Left forelimb (tissue), 1 donor: ENCODE measurements at places on chromosomes 5 and 9.
A peak's percentile ranks its signal among the peaks of the same experiment; 100 is the strongest.

DNA sequence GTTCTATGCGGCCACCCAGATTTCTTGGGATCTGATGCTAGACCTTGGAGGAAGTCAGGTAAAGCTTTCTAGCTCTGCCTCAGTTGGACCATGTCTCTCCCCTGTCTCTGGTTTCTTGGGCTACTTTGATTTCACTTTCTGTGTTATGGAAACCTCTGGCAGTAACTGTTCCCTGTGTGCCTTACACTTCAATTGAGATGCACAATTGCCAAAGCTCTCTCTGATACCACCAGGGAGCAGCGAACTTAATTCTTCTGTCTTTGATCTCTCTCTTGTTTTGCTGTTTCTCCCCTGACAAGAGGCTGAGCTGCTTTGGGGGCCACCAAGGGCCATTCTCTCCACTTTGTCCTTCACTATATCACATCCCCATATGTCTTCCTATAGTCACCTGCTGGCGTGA, 61.4 kb downstream of the PGM5 start:
- DNase-seq = no peak

DNA sequence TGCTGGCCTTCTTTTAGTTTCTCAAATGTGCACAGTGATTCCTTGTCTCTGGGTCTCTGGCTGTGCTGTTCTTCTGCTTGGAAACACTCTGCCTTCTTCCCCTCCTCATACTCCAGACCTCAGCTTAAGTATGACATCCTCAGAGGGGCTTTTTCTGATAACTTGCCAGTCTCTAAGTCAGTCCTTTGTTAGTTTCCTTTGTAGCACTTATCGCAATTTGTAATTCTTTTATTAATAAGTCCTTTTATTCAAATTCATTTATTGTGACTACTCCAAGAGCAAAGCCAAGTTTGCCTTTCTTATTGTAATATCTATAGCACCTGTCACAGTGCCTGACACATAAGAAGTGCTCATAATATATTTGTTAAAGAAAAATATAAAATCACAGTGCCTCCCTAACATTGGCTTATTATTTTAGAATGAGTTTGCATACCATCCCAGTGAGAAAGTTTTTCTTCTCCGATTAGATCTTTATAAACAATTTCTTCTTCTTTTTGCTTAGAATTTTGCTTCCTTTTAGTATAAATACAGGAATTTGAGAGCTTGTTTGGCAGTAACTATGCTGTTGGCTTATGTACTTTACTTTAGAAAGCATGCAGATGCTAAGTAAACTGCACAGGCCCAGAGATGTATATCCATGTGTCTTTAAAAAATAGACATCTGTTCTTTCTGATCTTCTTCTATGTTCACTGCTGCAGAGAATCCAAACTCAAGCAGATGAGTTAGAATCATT, 198.0 kb downstream of the GAS1 start:
- no peak for DNase-seq

GRCh38 chr5:98934546-98934945, 5.7 kb upstream of the CHD1 start:
- DNase-seq = no peak

GRCh38 chr9:79588488-79589223, 16.9 kb downstream of the TLE4 start:
- DNase-seq = no peak

GRCh38 chr5:174675916-174676315, 48.5 kb upstream of the MSX2 start:
- no peak for DNase-seq

GRCh38 chr5:114249823-114250222, 112.0 kb upstream of the KCNN2 start:
- no peak for DNase-seq

- no peak for DNase-seq
Measured at GRCh38 chr9:129414377-129414992, 206.4 kb downstream of the C9orf50 start.

- DNase-seq = no peak
Measured at GRCh38 chr5:90982576-90982975, 400.5 kb downstream of the ARRDC3 start.

DNA sequence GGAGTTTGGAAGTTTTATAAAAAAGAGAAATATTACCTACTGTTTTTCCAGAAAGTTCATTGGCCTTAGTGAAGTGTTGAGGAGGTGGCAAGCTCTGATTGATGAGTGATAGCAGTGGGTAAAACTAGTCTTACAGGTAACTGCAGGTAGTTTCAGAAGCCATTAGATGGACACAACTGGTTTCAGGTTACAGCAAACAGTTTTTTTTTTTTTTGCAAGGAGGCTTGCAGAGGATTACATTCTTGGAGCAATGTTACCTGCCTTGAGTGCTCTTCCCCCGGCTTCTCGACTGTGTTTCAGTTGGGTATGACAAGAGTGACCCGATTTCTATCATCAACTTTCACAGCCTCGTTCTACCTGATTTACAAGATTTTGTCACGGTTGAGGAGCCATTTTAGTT, 333.4 kb downstream of the YTHDC2 start:
- no peak for DNase-seq

DNA sequence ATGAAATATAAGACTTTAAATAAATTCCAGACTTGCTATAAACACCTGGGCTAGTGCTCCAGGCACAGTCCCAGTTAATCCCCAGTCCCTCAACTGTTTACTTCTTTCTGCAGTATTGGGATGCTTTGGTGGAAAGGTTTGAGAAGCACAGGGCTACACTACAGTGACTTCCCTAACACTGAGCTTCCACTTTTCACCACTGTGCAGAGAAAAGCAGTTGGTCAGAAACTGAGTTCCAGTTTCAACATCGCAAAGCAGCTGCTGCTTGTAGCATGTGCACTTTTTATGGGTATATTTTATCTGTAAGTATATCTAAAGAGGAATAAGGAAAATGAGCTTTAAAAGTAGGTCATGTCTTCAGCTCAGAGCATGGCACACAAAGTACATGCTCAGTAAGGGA, 339.7 kb downstream of the NTRK2 start:
- no peak for DNase-seq

GRCh38 chr9:135136481-135136880, 49.0 kb downstream of the OLFM1 start:
- DNase-seq = no peak

GRCh38 chr9:90099262-90099963, 494.6 kb downstream of the GADD45G start:
- DNase-seq = no peak

GRCh38 chr9:137146527-137146918, 7.6 kb downstream of the GRIN1 start:
- DNase-seq = no peak

- no peak for DNase-seq
Measured at GRCh38 chr9:73038089-73038509, 85.2 kb upstream of the ALDH1A1 start.

- no peak for DNase-seq
Measured at GRCh38 chr9:72038408-72038807, 22.0 kb downstream of the C9orf57 start.

- peak; percentile 40 for DNase-seq
Measured at GRCh38 chr5:135594416-135594960, 15.7 kb upstream of the CXCL14 start.

DNA sequence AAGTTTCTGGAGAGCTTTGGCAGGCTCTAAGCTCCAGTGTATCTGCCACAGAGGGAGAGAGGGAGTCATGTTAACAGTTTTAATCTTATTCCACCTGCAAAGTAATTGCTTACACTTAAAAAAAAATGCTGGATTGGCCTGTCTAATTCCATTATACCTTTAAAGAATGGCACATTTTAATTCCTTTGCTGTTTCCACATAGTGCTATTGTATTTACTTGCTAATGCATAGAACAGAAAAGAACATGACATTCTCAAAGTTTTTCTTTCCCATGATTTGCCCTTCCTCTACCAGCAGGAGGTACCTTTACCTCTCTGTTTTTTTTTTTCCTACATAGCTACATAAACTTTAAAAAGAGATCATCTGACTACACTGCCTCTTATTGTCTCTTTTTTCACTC, 318.0 kb downstream of the GLIS3 start:
- no peak for DNase-seq

DNA sequence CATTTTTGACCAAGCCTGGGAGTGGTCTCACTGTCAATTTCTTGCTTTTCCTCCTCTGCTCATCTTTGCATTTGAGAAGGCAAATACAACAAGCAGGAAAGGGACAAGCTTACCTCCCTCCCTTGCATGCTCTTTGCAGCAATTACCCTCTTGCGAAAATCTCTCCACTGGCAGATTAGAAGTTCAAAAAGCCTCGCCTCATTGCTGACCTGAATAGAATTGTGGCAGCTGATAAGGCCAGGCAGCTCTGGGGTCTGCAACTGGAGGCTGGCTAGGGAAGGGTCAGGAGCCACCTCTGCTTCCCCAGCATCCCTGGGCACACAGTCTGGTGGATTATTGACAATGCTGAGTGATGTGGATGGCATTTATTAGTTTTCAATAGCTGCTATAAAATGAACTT, 362.3 kb upstream of the KIF2A start:
- DNase-seq = no peak

GRCh38 chr9:77779010-77779409, 130.9 kb upstream of the GNA14 start:
- DNase-seq = no peak

DNA sequence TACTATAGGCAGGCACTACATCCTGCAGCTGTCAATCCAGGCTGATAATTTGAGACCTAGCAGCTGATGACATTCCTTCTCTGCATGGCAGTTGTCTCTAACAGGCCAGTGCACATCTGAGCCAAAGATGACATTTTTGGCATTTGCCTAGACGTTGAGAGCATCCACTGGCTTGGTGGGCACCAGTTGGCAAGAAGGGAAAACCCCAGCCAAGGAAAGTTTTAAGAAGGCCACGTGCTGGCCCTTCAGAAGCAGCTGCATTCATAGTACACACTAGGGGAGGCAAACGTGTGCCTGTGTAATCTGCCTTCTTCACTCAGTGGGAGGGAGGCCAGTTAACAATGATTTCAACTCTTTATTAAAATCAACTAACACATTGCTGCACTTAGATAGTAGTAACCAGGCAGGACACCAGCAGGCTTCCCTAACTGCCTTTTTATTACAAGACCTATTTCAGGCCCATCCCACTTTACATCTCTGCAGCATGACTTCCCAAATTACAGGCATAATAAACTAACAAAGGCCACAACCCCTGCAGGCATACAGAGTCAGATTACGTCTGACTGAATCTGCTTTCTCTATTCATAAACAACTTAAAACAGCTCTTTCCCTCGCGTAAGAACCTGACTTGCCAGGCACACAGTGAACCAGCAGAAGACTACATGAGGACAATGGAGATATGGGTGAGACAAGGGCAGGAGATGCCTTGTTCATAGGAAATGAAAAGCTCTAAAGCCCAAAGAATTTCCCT, 576.3 kb downstream of the PDE4D start:
- no peak for DNase-seq

DNA sequence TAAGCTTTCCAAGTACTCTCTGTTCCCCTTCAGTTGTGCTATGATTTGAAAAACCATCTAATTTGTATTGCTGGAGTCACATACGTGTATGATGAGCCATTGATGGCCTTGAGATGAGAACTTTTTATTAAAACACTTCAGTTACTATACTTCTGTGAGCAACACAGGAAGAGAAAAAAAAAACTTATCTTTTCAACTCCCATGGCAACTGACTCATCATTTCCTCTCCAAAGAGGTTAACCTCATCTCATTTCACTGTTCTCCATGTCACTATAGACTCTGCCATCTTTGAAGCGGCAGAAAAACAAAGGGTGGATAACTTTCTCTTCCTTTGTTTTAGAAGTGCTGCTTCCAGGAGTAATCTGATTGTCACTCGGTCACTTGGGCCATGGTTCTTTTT, 104.3 kb upstream of the PCSK1 start:
- DNase-seq = no peak

- no peak for DNase-seq
Measured at GRCh38 chr9:91043811-91044175, 242.2 kb downstream of the SYK start.

DNA sequence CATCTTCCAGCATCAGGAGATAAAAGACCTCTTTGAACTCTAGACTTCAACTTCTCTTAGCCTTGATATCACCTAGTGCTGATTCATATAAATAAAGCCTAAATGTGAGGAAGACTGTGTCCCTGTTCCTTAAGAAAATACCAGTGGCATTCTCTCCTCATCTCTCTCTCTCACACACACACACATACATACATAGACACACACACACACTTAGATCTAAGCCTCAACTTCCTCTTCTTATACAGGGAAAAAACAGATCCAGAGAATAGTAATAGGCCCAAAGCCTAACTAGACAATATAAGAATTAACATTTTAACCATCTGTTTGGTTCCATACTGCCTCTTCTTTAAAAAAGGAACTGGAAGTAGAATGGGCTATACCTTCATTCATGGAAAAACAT, 195.3 kb upstream of the NR4A3 start:
- no peak for DNase-seq

DNA sequence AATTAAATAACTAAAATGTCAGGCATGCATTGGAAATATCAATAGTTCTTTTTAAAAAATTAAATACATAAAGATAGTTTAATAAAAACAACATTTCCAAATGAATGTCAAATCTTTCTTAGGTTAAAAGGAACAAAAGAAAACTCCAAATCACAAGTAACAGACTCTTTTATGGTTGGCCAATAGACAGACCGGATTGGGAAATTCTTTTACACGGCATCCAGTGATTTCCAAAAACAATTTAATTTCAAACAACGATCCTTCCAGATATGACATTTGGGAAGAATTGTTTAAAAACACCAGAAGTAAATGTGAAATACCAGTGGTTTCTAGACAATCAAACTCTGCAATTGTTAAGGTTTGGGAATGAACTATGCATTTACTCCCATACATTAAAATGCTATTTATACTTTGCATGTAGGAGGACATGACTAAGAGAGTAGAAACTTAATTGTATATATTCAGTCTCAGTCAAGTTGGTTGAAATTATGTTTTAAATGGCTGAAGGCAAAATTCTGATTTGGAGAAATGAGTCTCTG, 32.8 kb downstream of the ZNF474 start:
- no peak for DNase-seq
